HT1080 (cell line): ENCODE measurements at places on chromosomes 7 and 10.
A peak's percentile ranks its signal among the peaks of the same experiment; 100 is the strongest.

DNA sequence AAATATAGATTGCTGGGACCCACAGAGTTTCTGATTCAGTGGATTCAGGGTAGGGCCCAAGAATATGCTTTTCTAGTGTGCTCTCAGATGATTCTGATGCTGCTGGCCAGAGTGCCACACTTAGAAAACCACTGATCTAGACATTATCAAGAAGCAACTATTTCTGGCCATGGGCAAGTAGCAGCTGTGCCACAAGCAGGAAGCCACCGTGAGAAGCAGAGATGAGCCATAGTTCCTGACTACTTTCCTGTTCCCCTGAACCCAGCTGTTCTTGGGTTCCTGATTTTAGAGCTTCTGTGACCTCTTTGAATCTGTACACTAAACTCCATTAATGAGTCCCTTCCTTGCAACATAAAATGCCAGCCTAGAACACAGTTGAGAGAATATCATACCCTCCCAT lies 38.1 kb upstream of the PIK3AP1 start:
- no peak for DNase-seq

- peak; percentile 91 for DNase-seq
Observed at GRCh38 chr10:120387326-120387725, 69.7 kb upstream of the PLPP4 start.

- no peak for DNase-seq
Observed at GRCh38 chr10:112744181-112745096, 205.6 kb upstream of the TCF7L2 start.

DNA sequence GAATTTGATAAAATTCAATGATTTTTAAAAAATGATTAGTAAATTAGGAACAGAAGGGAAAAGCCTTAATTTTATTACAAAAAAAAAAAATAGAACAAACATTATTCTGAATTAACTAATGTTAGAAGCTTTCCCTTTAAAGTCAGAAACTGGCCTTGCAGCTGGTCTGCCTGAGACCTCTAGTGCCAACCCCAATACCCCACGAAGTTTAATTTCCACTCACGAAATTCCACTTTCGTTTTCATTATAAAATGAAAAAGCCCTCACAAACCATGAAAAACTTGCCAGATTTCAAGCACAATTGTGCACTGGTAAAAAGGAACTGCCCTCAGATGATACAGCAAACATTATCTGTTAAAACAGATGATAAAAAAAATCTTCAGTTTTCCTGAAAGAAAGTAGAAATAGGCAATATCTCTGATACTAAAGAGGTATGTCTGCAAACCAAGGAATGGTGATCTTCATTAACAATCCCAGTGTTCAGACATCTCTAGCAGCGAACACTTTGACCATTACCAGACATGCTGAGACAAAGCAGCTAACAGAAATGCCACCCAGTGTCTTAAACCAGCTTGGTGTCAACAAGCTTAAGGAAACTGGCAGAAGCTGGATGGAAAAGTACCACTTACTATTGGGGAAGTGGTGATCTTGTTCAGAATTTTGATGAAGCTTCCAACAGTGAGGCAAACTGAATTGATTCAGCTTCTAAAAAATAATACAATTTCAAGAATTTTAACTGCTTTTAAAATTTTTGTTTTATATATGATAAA lies 80.2 kb downstream of the PALS2 start:
- DNase-seq: no peak

DNA sequence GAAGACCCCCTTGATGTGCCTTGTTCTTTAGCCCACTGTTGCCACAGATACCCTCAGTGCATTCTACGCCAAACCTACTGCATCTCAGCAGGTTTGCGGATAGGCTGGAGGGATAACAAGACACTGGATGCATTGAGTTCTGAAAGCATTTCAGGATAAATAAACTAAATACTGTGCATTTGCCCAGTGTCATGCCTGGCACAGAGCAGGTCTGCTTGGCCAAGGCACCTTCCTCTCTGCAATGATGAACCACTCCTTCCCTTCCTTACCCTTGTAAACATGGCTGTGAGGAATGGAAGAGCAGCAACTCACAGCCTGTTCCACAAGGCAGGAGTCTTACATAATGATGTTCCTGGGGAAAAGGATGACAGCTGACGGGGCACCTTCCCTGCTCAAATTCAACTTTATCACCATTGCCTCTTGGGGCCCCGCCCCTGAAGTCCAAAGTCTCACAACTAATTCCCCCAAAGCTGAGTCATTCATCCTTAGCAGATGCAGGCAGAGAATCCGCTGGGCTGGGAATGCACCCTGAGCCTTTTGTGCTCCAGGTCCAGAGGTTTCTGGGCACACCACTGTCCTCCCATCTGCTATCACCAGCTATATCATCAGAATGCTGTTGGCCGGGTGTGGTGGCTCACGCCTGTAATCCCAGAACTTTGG lies 11.6 kb downstream of the DDX56 start:
- DNase-seq: peak; percentile 60

GRCh38 chr10:14645239-14645960 lies 129.3 kb downstream of the FAM107B start:
- DNase-seq: no peak

- DNase-seq: no peak
Observed at GRCh38 chr7:1136841-1137516, 23.0 kb downstream of the ZFAND2A start.

DNA sequence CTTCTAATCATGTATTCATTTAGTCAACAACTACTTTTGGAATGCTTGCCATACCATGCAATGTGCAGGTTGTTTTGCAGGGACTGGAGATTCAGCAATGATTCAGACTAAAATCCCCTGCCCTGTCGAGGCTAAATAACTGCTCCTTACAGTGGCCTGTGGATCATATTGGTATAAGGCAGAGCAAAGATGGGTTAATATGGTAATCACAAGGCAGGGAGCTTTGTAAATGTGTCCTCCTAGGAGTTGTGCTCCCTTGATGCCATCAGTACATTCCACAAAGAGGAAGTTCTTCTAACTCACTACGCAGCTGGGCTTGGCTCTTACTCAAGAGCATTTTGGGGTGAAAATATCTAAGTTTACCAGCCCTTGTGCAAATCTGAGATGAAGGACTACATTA lies 614 bp upstream of the IFIT2 start:
- DNase-seq: no peak

GRCh38 chr7:154916381-154916780 lies 86.5 kb downstream of the PAXIP1 start:
- DNase-seq: no peak
